EH (cell line): ENCODE measurements at places on chromosomes 1 and 21.
A peak's percentile ranks its signal among the peaks of the same experiment; 100 is the strongest.

GRCh38 chr1:214976665-214977064 lies 105.9 kb upstream of the KCNK2 start:
- DNase-seq: no peak

DNA sequence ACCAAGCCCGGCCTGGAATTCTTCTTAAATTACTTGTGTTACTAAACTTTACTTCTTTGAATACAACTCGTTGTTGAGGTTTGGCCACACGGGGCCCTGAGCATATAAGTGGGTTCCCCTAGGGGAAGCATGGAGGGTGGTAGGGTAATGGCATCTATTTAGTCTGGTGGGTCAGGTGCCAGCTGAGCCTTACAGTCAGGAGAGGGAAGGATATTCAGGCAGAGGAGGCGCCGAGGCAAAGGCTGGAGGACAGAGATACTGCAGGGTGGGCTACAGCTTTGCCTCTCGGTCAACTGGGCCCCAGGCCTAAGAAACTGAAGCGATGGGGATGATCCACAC lies 424 bp upstream of the NECAP2 start:
- no peak for DNase-seq

GRCh38 chr1:53589043-53589887 lies 130.1 kb downstream of the DMRTB1 start:
- no peak for DNase-seq

- no peak for DNase-seq
Measured at GRCh38 chr1:172978595-172978994, 72.1 kb downstream of the TNFSF18 start.

DNA sequence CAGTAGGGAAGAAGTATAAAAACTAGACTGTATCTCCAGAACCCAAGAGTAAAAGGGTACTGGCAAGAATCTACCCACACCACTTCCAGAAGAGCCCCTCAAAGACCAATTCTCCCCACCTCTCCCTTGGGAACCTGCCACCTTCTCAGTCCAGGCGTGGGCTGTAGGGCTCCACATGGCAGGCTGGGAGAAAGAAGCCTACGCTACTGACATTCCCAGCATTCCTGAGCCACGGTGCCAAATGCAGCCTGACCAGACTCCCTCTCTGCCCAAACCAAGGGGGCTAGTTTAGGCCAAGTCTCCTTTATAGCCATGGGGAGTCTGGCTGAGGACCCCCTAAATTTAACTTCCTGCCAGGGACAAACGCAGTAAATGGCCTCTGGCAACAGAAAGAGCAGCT lies 2.0 kb downstream of the UBE2Q1 start:
- DNase-seq: peak; percentile 62

- DNase-seq: peak; percentile 85
Measured at GRCh38 chr1:84353695-84354094, 44.6 kb upstream of the DNASE2B start.

GRCh38 chr1:52239708-52240001 lies 97.8 kb downstream of the ZFYVE9 start:
- DNase-seq: no peak

- DNase-seq: no peak
Measured at GRCh38 chr1:232911027-232911599, 39.3 kb upstream of the NTPCR start.

- DNase-seq: no peak
Measured at GRCh38 chr1:47870946-47871676, 126.1 kb downstream of the TRABD2B start.

- DNase-seq: peak; percentile 77
Measured at GRCh38 chr1:33586106-33586505, 113.7 kb downstream of the ZSCAN20 start.

DNA sequence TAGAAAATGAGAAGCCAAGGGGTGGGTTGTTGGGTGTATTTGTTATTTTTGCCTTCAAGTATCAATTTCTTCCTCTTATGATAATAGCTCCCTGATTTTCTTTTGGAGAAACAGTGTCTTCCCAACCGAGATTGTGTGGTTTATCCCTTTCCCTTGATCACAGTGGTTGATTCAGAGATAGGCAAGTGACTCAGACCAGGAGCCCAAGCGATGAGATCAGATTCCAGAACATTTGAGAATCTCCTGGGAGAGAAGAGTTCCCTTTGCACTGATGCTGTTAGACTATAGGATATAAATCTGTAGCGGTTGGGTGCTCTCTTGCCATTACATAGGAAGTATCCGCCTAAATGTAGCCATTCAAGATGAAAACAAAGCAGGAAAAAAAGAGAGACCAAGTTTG lies 90.1 kb upstream of the WDR26 start:
- DNase-seq: peak; percentile 77

- no peak for DNase-seq
Measured at GRCh38 chr1:2412773-2413494, 570 bp upstream of the PEX10 start.

DNA sequence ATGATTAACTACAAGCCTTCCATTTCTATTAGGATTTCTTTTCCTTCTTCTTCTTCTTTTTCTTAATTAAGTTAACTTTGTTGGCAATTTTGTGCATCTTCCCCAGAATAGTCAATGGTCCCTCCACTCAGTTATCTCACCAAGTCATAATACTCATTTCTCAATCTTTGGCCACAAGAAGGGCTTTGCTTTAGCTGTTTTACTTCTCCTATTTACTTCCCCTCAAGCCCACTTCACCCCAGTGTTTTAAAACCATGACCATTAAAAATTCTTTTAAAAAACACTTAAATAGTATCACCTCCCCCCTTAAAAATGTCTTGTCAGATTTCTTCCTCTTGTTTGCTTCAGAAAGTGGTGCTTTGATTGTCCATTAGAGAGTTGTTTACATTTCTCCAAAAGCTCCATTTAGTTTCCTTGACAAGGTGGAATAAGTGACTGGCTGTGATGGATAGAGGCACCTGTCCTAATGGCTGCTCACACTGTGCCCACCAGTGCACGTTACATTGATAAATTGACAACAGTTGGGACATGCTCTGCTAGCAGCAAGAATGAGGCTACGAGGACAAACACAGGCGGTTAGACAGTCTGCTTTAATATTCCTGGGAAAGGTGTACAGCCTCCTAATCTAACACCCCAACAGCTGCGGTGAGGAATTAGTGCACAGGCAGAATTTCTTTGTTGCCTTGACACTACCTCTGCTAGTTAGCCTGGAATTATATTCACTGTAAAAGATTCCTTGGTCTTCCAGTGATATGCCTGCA lies 354.7 kb downstream of the LMO4 start:
- DNase-seq: no peak

- no peak for DNase-seq
Measured at GRCh38 chr1:54326543-54327385, 79.4 kb downstream of the SSBP3 start.

- DNase-seq: no peak
Measured at GRCh38 chr1:28865997-28866650, 48.2 kb upstream of the EPB41 start.

DNA sequence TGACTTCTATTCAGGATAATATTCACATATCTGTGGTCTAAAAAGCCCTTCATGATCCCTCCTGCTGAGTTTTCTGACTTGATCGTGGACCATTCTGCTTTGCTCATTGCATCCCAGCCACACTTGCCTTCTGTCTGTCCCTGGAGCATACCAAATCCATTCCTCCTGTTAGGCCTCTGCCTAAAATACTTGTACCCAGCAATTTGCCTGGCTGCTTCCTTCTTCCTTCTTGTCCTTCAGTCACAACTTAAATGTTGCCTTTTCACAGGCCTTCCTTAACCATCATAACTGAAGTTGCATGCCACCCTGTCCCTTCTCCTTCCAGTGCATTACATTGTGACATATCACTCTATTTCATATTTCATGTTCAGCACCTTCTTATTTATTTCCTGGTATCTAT lies 4.3 kb downstream of the CR2 start:
- no peak for DNase-seq

GRCh38 chr21:36499578-36500471 lies 19.9 kb upstream of the CLDN14 start:
- DNase-seq: peak; percentile 90

- peak; percentile 11 for DNase-seq
Measured at GRCh38 chr1:121586369-121587229, 401.8 kb downstream of the SRGAP2C start.

DNA sequence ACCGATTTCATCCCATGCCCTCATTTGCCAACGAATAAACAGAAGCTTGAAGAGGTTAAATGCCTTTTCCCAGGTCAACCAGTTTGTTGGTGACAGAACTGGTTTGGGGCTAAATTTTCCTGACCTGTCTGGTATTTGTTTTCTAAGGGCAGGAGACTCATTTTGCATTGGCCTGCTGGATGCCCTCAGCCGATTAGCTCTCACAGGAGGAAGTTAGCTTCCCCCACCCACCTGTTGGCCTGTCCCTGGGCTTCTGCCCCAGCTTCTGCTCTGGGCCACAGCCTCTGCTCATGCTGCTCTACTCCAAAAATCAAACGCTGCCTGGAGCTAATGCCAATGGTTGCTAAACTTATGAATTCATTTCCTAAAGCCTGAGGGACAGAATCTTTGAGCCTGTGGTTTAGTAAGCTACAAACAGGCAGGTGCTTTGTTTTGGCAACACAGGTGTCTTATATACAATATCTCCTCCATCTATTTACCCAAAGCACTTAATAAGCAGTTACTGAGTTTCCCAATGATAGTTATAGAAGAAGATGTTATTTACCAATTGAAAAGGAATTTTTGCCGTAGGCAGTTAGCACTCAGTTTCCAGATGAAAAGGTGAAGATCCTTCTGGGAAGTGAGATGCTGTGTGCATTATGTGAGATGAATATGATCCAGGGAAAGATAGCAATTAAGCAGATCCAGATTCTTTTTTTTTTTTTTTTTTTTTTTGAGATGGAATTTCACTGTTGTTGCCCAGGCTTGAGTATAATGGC lies 82.3 kb downstream of the TM2D1 start:
- DNase-seq: no peak

DNA sequence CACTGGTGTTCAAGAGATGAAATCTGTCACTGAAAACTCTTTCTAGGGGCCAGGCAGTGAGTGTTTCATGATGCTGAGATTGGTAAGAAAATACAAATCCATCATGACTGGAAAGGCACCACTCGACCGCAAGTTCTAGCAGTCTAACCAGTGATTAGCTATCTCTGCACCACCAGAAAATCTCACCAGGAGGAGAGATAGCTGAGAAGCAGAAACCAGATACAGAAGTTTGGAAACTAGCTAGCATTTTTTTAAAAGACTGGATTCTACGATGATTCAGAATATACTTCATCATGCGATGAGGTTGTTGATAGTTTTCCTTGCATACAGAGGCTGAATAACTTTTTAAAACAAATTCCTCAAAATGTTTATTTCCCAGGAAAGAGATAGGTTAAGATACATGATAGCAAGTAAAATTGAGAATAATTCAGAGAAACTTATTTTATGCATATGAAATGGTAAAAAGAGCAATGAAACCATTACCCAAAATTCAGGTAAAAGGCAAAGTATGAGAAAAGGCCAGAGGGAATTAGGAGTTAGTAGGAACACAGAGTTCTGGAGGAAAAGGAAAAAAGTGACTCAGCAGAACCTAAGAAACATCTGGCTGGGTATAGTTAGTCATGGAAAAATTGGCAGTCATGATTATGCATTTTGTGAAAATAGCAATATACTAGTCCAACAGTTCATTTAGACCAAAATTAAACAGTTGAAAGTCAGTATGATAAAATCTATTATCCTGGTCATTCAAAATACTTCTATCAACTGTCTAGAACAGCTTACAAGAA lies 3.3 kb upstream of the F3 start:
- DNase-seq: peak; percentile 63

DNA sequence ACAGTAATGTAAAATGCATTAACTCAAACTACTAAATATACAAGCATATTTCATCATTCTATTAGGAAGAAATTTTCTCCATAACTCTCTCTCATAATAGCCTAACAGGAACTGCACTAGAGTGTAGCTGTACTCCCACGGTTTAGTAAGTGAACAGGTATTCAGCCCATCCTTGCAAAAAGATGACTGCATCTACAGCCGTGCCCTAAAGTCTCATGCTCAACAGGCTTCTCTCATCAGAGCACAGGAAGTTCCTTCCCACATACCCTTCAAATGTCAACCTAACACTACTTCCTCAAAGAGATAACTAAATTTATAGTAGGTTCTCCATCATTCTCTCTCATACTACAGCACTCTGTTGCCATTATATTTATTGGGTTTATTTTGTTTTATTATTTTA lies 251.6 kb downstream of the AKT3 start:
- DNase-seq: peak; percentile 94

DNA sequence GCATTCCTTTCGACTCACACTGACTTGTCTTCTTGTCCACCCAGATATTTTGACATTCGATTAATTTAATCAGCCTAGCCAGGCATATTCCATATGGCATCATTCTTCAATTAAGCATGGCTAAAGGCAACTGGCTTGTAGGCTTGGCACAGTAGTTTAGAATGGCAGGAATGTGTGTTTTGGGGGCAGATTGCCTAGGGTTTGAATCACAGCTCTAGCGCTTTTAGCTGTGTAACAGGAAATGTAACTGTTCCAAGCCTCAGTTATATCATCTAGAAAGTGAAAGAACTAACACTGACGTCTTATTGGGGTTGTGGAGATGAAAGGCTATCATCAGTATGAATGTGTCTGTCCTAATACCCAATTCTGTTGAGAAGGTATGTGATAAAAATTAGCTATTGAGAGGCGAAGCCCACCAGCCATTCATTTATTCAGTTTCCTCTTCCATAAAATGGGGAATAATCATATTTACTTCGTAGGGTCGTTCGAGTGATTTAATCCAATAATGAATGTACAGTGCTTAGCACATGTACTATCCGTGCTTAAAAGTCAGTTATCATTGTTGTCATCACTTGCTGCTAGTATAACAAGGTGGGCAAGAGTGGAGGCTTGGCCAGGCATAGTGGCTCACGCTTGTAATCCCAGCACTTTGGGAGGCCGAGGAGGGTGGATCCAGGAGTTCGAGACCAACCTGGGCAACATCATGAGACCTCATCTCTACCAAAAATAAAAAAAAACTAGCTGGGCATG lies 41.6 kb upstream of the GRHL3 start:
- DNase-seq: peak; percentile 77

- no peak for DNase-seq
Measured at GRCh38 chr1:217673387-217673786, 42.2 kb downstream of the SPATA17 start.

DNA sequence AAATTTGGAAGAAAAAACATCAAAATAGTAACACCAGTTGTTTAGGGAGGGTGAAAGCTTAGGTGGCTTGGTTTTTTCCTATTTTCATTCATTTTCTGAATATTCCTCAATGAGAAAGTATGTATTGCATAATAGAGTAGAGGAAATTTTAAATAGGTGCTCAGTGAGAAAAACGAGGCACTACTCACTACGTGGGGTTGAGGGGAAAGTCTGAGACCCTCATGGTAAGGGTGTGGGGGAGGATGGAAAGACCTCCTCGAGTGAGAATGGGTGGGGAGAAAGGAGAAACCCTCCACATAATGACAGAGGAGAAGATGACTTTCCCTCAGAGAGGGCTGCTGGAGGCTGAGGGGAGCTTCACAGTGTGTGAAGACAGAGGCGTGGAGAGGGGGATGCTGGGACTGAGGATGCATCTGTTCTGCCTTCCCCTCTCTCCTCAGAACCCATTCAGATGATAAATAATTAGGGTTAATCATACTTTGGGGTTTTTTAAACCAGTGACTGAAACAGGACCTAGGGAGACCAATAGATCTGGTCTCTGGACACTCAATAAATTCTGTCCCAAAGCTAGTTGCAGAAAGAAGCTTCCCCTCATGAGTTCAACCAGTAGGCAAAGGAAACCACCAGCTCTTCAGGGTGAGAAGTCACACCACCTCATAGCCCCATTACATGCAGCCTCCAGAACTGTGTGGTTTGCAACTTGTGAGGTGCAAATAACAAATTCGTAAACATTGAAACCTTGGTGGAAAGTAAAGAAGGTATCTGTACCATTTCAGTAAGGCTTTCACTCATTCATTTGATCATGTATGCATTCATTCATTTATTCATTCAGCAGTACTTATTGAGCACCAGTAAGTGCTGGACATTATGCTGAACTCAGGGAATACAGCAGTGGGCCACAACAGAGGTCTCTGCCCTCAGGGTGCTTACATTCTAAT lies 17.1 kb downstream of the SLAMF7 start:
- no peak for DNase-seq
